CD8-positive, alpha-beta T cell (primary cell): ENCODE measurements at places on chromosomes 11 and 22.

GRCh38 chr11:83836883-83837654 lies 550.9 kb upstream of the CCDC90B start:
- no peak for DNase-seq

GRCh38 chr11:60500276-60500910 lies 7.8 kb downstream of the MS4A12 start:
- no peak for DNase-seq

DNA sequence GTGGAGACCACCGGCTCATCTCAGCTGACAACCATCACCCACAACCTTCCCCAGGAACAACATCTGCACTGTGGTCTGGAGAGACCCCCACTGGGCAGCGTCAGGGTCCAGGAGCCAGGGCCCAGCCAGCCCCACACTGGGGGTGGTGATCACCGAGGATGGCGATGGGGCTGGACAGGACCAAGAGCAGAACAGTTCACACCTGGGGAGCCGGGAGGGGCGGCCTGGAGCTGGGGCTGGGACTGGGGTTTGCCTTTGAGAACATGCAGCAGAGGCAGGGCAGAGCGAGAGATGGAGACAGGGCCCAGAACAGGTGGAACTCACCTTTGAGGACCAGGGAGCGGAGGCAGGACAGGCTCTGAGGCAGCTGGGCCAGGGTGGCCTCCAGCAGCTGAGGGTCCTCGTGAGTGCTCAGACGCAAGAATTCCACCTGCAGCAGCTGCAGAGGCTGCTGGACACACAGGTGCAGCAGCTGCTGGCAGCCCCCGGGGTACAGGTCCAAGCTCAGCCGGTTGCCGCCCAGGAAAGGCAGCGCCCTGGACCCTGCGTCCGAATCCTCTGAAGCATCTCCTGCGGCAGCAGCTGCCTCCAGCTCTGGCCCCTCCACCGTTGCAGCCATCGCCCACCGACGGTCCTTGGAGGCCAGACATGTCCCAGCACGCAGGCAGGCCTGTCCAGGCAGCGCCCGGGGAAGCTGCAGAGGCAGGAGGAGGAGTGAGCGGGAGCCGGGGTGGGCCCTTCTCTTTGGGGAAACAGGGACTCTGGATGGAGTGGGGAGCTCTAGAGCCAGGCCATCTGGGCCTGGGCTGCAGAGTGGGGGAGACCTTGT lies 1.0 kb downstream of the PIDD1 start:
- no peak for DNase-seq

DNA sequence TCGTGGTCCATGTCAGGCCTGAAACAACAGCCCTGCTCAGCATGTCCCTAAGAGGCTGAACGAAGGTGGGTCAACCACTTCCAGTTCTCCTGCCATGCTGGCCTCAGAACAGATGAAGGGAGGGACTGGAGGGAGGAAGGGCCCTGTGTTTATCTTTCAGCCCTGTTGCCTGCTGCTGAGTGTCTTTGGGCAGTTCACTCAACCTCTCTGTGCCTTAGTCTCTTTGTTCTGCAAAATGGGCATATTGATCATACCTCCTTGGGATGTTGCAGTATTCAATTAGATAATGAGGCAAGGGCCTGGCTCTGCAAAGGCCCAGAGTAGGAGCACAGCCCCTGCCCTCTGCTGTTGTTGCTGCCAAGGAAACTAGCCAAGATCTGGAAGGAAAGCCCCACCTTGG lies 207.5 kb downstream of the MN1 start:
- DNase-seq: no peak

DNA sequence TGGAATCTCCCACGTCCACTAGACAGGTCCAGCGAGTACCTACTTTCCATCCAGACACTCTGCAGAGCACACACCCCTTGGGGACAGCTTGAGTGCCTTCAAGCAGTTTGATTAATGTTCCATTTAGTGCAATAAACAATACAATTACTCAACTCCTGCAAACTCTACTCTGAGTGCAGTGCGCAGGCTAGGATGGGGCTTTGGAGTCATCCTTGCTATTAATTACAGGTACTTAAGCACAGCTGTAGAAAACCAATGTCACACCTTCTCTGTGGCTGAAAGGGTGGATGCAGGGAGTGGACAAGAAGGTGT lies 82.6 kb downstream of the MN1 start:
- DNase-seq: no peak

- DNase-seq: no peak
Observed at GRCh38 chr11:1165256-1166041, 7.7 kb downstream of the MUC5AC start.

DNA sequence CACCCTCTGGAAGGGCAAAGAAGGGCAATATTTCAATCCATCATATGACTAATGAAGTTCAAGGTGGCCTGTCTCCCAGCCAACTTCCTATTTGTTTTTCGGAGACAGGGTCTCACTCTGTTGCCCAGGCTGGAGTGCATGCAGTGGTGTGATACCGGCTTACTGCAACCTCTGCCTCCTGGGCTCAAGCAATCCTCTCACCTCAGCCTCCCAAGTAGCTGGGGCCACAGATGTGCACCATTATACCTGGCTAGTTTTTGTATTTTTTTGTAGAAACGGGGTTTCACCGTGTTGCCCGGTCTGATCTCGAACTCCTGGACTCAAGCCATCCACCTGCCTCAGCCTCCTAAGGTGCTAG lies 13.4 kb downstream of the ABTB2 start:
- no peak for DNase-seq

DNA sequence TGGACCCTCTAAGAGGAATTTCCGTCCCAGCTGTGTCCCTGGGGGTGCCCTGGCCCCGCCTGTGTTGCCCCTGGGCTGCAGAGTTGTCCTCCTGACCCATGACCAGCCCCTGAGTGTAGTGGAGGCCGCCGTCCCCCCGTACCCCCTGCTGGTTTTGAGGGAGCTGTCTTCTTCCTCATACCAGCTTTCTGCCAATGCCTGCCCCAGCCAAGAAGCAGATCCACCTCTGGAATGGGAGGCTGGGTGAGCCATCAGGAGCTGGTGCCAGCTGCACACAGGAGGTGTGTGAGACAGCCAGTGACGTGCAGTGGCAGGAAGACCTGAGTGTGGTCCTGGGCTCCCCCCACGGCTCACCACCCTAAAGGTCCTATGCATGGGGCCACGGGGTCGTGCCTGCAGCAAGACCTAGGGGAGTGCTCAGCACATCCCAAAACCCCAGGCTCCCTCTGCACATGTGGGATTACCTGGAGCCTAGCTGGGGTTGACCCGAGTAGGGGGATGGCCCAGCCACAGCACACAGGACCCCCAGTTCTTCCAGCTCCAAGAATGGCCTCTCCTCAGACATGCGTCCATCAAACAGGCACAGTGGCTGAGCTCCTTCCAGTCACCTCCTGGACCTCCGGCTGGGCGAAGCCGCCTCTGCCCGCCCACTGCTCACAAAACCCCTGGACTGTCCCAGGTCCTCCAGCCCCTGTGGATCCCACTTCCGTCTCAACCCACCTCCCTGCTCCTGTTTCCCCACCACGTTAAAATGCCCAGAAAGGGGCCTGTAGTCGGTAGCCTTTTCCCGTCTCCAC lies 647.6 kb downstream of the BRD1 start:
- DNase-seq: no peak

DNA sequence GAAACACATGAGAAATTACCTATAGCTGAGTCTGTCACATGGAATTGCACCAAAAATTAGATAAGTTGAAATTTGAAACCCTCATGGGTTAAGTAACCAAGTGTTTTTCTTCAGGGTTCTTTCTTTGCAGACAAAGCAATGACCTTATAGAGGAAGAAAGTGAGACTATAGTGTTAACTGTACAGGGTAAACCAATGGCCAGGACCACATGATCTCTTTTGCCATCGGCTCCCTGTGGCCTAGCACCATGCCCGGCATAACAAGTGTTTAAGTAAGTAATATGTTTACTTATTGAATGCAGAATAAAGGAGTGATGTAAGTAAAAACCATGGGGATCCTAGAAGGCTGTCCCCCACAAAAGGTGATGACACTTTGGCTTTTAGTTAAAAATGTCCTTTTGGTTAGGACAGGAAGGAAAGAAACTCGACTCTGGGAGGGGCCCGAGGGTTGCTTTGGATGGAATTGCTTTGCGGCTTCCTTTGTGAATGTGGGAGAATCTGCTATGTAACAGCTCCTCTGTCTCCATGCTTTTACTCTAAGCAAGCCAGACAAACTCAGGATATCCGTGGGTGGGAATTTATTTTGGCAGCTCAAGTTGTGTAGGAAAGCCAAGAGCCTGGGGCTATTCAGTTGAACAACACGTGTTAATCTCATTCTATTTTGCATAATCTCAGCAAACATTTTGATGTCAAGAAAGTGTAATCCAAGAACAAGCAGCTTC lies 454.7 kb downstream of the INSC start:
- DNase-seq: no peak
